Activated CD8-positive, alpha-beta memory T cell treated with anti-CD3 and anti-CD28 coated beads for 1 hour (primary cell): ENCODE measurements at places on chromosomes 3 and 15.

DNA sequence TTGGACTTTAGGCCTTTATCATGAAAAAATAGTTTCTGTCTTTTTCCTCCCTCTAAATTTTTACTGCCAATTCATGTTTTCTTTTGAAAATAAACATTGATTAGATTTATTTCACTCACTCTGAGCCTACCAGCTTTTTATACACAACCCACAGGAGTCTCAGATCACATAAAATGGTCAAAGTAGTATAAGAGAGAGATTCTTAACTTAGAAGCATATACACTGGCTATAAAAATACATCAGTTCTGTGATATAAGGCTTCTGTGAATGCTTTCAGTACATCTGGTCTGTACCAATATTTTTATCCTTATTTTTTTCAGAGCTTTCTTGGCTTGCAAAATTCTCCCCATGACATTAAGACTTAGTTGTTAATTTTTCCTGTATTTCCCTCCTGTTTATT is 117.0 kb upstream of the PTX3 start:
- no peak for DNase-seq

GRCh38 chr3:103847081-103848062 is 1412.6 kb downstream of the ZPLD1 start:
- no peak for DNase-seq

GRCh38 chr3:175732017-175732416 is 872.9 kb downstream of the NAALADL2 start:
- DNase-seq: no peak

DNA sequence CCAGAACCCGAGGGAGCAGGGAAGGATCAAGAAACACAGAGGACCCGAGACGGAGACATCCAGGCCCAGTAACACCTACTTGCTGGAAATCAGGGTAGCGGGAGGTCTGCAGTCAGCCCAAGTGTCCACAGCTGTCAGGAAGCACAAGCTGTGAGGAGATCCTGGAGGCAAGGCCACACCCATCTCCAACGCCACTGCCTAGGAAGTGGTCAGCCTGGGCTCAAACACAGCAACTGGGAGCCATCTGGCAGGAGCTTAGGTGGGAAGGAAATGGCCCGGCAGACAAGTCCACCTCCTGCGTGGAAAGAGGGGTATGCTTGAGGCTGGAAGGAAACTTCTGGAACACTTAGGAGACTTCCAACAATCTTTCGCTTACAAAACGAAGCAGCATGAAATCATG is 407.1 kb downstream of the VPS13C start:
- no peak for DNase-seq

DNA sequence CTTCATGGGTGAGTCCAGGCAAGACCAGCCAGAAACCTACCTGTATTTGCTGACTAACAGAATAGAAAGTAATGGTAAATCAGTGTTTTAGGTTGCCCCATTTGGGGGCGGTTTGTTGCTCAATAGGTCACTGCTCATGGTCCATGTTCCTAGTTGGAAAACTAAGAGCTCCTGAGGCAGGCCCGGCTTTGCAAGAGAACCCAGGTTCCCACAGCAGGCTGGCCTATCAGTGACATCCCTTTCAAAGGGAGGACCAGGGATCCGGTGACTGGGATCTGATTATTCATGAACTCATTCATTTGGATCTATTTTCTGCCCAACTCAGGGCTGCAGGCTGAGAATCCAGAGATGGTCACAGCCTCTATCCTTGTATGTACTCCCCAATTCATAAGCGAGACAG is 163.9 kb downstream of the WNT7A start:
- no peak for DNase-seq

DNA sequence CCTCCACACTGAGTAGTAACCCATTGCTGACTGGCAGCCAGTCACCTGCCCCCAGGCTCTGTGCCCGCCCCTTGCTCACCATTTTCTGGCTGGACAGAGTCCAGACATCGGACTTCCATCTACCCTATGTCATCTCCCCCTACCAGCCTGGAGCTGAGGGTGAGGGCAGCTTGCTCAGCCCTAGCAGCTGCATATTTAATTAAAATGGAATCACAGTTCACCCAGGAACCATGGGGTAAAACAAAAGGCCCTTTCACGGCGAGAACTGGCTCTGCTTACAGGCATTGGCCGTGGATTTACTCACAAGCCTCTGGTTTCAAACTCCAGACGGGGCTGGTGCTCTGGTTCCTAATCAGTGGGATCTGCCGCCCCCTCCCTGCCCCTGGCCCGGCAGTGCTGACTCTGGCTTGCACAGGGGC is 94.9 kb upstream of the ATP2B2 start:
- DNase-seq: no peak

- no peak for DNase-seq
These were observed 45.5 kb downstream of the PCSK6 start for GRCh38 chr15:101444015-101444414.

GRCh38 chr3:185981621-185982020 is 43.8 kb upstream of the TRA2B start:
- DNase-seq: no peak

GRCh38 chr3:191944835-191945234 is 483.9 kb downstream of the PYDC2 start:
- DNase-seq: no peak

GRCh38 chr3:47276558-47276957 is 6.0 kb downstream of the KIF9 start:
- DNase-seq: no peak

DNA sequence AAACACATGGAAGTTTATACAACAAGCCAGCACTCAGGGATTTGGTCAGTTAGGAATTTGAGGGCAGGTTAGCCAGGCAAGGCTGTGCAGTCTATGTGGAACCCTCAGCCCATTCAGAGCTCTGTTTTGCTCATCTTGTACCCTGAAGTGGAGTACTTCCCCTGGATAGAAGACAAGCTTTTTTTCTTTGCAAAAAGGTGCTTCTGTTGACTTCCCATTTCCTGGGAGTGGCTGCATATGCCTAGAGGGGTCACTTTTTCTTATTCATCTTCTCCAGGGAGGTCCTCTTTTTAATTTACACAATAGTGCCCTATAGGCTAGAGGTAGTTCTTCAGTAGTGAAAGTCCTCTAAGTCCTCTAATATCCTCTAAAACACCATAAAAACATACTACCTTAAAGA is 225.0 kb upstream of the P2RY1 start:
- DNase-seq: no peak

- no peak for DNase-seq
These were observed 12.2 kb downstream of the TMEM43 start for GRCh38 chr3:14137004-14137403.
